ENCODE measurements at places on chromosomes 3 and 15.

DNA sequence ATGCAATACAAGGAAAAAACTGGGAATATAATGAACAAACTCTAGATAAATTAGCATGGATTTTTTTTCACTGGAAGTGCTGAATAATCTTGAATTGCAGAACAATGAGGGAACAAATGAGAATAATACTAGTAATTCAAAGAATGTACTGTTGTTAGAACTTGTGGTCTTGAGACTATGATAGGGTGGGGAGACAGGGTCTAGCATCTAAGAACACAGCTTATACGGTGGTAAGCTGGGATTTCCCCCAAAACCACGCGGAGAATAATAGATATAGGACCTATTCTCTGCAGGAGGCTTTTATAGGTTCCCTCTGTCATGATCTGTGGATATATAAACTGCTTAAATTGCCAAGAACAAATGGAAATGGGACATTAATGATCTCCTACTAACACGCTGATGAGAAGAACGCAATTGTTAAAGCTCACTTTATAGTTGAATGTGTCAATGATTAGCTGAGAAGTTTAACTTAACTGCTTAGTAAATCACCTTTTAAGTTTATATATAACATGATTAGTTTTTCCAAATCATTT, 692.3 kb downstream of the ZPLD1 start:
- no peak for DNase-seq

GRCh38 chr3:172216911-172217310, 177.5 kb downstream of the FNDC3B start:
- no peak for DNase-seq

DNA sequence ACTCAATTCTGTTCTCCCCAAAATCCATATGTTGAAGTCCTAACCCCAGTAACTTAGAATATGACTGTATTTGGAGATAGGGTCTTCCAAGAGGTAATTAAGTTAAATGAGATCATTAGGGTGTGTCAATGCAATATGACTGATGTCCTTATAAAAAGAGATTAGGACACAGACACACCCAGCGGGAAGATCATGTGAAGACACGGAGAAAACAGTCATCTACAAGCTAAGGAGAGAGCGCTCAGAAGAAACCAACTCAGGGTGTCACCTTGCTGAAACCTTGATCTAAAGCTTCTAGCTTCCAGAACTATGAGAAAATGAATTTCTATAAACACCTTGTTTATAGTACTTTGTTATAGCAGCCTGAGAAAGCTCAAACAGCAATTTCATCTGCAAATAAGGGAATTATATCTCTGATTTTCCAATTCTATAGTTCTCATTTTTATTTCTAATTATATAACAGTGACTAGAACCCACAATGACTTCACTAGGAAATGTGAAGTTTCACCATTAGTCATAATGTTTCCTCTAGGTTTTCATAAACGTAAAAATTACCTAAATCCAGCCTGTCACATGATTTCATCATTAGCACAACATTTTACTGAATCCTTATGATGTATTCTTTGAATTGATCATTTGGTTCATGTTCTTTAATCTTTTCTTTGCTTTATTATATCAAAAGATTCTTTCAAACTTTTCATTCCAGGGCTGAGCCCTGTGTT, 459.1 kb upstream of the MDFIC2 start:
- DNase-seq = no peak

GRCh38 chr3:3110749-3111361, 681 bp upstream of the IL5RA start:
- DNase-seq = no peak

DNA sequence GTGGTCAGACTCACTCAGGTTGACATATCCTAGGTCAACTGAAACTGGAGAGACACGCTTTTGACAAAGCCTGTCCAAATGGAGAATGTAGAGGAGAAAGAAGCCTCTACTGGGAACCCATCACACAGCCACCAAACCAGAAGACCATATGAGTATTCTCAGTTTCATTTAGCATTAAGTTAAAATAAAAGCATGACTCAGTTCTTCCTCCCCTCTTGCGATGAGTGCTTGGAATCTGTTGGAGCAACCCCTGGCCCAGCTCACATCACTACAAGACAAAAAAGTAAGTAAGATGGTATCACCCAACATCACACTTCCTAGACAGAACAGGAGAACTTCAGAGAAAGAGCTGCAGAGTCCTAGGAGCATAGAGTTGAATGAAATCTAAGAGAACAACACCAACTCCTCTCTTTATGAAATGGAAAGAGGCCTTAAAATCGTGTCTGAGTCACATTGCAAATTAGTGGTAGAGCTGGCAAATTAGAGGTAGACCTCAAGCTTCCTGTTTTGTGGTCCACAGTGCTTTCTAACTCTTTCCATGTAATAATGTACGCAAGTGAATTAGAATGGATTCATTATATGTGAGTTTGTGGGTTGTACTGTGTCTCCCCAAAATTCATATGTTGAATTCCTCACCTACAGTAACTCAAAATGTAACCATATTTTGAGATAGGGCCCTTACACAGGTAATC, 51.2 kb downstream of the FGF12 start:
- DNase-seq = no peak

DNA sequence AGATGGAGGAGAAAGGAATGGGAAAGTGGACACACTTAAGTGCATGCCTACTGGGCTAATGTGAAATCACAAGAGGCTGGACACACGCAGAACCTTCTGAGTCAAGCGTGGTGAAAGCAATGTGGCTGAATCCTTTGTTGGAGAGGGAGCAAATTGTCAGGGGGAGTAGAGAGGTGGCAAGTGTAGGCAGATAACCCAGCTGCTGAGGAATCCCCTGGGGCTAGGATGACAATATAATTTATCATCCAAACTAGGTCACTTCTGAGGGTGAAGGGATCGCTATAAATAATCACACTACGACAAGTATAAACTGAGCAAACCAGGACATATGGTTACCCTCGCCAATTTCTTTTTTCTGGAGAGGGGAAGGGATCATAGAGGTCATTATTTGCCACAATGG, 28.7 kb downstream of the TAMM41 start:
- DNase-seq = no peak

DNA sequence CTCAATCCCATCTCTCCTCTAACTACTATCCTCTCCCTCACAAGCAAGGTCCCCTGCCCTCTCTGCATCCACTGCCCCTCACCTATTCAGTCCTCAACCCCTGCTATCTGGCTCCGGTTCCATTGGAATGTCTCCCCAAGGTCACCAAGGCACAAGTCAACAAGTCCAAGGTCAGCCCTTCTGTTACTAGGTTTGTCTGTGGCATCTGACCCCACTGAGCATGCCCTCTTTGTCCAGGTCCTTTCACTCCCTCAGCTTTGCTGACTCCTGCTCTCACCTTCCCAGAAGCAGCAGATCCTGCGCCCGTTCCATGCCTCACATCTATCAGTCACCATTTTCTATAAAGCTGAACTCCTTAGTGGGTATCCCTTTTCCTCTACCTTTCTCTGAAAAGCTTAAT, 8.3 kb upstream of the SEMA7A start:
- no peak for DNase-seq

DNA sequence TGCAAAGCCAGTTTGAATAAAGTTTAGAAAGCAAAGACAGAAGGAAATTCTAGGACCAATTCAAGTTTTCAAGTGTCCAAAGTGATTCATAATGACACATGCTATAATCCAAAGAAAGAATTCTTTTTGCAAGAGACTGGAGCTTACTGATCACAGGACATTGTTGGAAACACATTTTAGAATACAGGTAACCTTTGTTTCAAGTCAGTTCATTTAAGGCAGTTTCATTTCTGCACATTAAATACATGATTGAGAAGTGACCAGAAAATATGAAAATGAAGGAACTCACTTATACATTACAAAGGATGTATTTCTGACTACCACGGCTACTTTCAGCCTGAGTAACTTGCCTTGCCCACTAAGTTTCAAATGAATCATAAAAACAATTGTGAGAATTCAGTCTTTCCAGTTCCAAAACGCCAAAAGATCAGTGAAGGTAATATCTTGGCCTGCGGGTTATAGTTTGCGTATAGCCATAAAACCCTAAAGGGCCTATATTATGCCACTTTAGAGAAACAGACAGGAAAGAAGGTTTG, 48.7 kb downstream of the PRICKLE2 start:
- no peak for DNase-seq

DNA sequence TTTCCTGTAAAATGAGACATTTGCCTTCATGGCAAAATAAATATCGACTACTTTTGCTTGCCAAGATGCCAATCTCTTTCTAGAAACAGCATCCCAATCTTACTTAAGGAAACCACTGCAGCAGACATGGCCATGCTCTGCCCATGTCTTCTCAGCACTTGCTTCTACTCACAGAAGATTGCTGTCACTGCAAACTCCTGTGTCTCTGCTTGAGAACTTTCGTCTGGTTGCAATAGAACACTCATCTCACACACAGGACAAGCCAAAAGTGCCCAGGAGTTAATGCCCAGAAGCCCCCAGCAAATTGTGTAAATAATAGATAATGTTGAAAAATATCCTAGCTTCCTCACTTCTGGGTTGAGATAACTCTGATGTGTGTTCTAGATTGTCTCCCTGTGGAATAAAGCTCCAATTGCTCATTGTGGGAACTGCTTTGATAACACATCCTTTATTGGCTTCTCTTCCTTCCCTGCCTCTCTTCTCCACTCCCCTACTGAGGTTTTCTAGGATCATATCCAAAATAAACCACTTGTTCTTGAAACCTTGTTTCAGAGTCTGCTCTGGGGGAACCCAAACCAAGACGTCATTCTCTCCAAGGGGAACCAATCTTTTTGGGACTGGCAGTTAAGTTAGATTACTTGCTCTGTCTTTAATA, 156.3 kb upstream of the STRIT1 start:
- no peak for DNase-seq

DNA sequence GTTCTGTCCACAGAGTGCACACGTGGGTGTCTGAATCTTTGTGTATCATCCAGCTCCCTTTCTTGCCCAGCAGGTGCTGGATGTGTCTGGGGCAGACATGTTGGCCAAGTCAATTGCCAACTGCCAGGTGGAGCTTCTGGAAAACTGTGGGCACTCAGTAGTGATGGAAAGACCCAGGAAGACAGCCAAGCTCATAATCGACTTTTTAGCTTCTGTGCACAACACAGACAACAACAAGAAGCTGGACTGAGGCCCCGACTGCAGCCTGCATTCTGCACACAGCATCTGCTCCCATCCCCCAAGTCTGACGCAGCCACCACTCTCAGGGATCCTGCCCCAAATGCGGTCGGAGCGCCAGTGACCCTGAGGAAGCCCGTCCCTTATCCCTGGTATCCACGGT, 12.5 kb upstream of the RPP14 start:
- no peak for DNase-seq

- no peak for DNase-seq
Measured at GRCh38 chr3:50630394-50630793, 13.4 kb downstream of the MAPKAPK3 start.

DNA sequence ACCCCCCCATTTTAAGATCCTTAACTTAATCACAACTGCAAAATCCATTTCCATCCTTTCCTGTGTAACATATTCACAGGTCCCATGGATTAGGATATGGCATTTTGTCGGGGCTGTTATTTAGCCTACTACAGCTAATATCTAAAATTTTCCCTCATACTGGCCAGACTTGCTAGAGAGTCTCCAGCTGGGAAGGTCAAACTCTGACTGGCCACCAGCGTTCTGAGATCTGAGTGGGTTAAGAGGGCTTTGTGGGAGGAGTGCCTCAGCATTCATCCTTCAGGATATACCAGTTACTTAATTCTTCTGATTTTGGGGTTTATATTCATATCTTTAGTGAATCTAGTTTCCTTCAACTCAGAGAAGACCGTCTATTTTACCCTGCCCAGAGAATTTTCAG, 17.7 kb downstream of the TM4SF18 start:
- no peak for DNase-seq

DNA sequence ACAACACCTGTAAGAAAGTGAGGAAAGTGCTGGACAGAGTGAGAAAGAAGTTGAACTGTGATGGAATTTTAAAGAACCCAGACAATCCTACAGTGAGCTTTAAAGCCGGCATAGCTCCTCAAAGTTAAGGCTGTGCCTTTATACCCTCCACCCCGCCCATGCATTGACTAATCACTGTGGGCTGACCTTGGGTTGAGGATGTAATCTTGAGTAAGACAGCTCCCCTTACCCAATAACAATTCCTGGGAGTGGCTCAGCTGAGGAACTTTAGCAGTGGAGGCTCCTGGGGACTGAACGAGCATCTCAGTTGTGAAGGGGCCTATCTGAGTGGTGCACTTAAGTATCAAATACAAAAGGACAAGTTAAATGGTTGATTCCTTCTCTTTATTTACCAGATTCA, 35.7 kb upstream of the ZNF770 start:
- no peak for DNase-seq

- no peak for DNase-seq
Measured at GRCh38 chr3:124939661-124940060, 5.1 kb upstream of the MUC13 start.

DNA sequence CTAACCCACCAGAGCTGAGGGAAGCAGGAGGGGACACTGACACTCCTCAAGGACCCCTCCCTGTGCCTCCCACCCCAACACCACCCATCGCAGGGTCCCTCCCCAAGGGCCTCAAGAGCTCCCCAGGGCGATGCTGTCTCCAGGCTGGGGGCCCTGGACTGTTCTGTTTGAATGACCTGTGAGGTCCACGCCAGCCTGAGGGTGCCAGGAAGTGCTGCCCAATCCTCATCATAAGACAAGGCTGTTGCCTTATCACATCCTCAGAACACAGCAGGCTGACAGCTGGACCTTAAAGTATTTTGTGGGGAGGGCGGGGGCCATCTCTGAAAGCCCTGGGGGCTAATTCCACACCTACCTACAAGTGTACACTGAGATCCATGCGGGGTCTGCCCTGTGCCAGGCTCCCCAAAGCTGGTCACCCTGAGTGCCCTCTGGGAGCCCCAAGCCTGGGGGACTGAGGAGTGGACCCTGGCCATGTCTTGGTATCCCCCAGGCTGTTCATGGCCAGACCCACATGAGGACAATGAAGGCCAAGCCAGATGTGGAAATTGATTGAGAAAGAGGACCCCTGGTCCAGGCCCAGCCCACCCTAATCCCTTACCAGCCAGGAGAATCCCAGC, 23.8 kb upstream of the GOLGA6C start:
- DNase-seq = no peak

DNA sequence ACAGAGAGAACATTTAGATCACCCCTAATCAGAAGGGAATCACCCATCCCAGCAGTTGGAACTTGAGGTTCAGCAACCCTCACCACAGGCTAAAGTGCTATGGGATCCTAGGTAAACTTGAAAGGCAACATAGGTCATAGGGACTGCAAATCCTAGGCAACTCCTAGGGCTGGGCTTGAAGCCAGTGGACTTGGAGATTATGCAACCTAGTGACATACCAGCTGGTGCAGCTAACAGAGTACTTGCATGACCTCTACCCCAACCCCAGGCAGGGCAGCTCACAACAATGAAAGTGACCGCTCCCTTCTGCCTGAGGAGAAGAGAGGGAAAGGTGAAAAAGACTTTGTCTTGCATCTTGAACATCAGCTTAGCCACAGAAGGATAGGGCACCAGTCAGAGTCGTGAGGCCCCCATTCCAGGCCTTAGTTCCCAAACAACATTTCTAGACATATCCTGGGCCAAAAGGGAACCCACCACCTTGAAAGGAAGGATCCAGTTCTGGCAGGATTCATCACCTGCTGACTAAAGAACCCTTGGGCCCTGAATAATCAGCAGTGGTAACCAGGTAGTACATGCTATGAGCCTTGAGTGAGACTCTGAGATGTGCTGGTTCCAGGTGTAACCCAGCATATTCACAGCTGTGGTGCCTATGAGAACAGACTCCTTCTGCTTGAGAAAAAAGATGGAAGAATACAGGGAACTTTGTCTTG, 37.6 kb upstream of the FBN1 start:
- DNase-seq = no peak

GRCh38 chr3:58388550-58389091, 45.0 kb downstream of the PDHB start:
- DNase-seq = no peak

GRCh38 chr15:58952751-58953150, 19.3 kb upstream of the SLTM start:
- no peak for DNase-seq

Data from iPS DF 6.9 (cell line).